NCI-H69 (cell line): ENCODE measurements at places on chromosomes 16 and 17.

DNA sequence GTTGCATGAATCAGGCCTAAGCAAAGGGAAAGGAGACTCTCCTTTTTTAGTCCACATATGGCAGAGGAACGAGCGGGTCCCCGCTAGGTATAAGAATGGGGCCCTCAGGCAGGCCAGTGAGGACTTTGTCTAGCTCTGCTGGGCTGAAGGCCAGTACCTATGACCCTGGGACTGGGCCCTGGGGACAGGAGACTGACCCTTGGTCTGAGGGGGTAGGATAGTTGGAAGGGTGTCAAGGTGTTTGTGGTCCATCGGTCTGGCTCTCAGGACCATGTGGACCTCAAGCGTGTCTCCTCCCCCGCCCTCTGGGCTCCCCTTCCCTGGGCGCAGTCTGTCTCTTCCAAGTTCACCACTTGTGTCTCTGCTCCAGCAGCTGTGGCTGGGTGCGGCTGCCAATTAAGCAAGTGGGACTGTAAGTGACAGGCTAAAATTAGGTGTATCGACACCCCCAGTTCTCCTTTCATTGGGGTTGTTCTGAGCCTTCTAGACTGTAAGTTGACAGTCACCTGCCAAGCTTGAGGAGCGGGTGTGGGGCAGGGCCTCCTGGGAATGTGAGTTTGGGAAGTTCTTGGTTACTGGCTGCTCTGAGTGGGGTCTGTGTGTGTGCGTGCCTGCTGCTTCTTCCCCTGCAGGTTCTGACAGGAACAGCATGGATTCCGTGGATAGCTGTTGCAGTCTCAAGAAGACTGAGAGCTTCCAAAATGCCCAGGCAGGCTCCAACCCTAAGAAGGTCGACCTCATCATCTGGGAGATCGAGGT, 24.5 kb downstream of the AKAP1 start:
- no peak for DNase-seq

GRCh38 chr17:14268264-14268663, 31.6 kb upstream of the CDRT15 start:
- DNase-seq, result peak; percentile 0

DNA sequence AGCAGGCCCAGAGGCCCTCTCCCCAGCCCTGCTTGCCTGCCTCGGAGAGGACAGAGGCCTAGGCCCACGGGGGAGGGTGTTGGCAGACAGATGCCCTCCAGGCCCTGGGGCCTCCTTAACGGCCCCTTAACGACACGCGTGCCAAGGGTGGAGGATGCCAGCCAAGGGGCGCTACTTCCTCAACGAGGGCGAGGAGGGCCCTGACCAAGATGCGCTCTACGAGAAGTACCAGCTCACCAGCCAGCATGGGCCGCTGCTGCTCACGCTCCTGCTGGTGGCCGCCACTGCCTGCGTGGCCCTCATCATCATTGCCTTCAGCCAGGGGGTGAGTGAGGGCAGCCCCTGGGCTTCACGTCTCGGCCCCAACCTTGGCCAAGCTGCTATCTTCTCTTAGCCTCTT, 21.7 kb downstream of the ADCY7 start:
- DNase-seq, result no peak

GRCh38 chr16:27515874-27516353, 33.8 kb downstream of the GTF3C1 start:
- DNase-seq, result peak; percentile 23

- no peak for DNase-seq
Observed at GRCh38 chr16:55577887-55578286, 11.4 kb downstream of the CAPNS2 start.

DNA sequence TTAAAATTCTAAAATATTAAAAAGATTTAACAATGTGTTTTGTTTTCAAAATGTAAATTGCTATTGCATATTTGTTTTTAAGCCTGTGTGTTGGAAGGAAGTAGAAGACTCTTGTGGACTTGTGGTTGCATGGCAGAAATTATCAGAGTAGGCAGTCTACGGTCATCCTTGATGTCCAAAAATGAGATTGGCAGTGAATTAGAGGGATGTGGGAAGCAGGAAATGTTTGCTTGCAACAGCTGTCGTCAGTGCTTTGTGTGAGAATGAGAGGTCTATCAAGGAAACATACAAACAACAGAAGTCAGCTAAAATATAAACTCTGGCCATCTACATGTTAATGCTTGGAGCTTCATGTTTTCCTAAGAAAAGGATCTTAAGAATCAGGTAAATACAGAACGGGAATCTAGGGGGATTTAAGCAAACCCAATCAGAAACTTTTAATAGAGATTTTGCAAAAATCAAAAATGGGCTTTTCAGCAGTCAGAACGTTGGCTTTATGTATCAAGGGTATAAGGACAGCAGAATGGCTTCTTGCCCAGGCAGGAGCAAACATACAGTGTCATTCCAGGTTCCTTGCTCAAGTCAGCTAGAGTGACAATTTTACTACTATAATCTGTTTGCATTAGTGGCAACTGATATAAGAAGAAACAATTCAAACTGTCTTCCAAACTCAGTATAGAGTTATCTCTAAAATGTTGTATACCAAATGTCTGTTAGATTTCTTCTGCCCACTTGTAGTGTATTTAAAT, 196.7 kb downstream of the CYB561 start:
- peak; percentile 3 for DNase-seq

- peak; percentile 80 for DNase-seq
Observed at GRCh38 chr17:28402224-28402630, 3.8 kb downstream of the SLC46A1 start.

GRCh38 chr16:82108774-82109173, 61.2 kb downstream of the MPHOSPH6 start:
- DNase-seq, result no peak

GRCh38 chr17:47621293-47622179, 28.2 kb upstream of the KPNB1 start:
- DNase-seq, result peak; percentile 20

DNA sequence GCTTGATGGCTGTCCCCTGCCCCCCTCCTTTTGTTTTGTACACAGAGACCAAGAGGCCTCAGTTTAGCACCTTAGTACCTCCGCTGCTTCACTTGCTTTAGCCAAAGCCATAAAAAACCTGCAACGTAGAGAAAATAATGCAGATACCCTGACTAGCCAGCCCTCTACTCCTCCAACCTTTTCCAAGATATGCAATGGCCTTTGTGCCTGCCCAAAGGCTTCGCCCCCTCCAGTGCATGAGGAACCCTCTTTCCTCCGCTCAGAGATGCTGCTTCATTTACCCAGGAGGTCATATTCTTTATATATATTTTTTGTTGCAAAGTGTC, 17.0 kb downstream of the CNTNAP1 start:
- no peak for DNase-seq

- no peak for DNase-seq
Observed at GRCh38 chr17:41178843-41179616, 1.0 kb upstream of the KRTAP4-2 start.

GRCh38 chr17:82872591-82873520, 33.0 kb upstream of the ZNF750 start:
- DNase-seq, result no peak

DNA sequence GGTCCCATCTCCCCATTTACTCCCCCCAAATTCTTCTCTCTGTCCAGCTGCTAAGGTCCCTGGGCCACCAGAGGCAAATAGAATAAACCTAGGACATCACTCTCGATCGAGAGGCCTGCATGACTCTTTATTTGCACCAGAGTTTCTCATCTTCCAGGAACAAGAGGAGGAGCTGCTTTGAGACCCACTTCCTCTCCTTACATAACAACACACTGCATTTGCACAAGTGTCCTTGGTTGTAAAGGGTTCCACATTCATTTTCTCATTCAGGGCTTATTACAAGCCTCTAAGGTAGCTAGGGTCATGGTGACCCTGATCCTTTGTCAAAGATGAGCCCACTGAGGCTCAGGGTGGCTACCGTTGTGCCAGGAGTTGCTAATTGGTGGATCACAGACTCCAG, 38.1 kb upstream of the RHOT1 start:
- no peak for DNase-seq

- peak; percentile 63 for DNase-seq
Observed at GRCh38 chr17:66885417-66885816, 50.5 kb downstream of the CACNG5 start.

- no peak for DNase-seq
Observed at GRCh38 chr17:31470592-31470991, 79.1 kb downstream of the RAB11FIP4 start.

GRCh38 chr16:10093576-10093975, 88.7 kb downstream of the GRIN2A start:
- no peak for DNase-seq
